ENCODE measurements at places on chromosomes 2 and 18.

GRCh38 chr2:71926089-71926447 is 221.6 kb downstream of the CYP26B1 start:
- DNase-seq, result no peak

GRCh38 chr2:102140377-102140776 is 2.2 kb upstream of the IL1R1 start:
- no peak for DNase-seq

- DNase-seq, result no peak
These were observed 6.5 kb upstream of the PLA2R1 start for GRCh38 chr2:160068906-160069305.

DNA sequence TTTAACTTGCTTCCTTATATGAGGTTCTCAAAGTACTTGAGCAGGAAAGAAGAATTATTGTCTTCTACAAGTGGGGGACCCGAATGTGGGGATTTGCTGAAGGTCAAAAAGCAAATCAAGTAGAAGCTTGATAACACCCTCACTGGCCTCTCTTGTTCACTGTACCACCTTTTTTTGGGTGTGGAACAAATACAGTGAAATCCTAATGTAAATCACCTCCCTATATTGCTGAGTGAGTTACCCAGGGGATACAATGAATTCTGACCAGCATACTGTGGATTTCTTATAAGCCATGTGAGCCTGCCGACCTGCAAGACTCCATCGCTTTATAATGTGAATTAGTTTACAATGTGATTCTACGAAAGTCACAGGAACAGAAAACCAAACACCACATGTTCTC is 66.5 kb downstream of the DOCK10 start:
- DNase-seq, result no peak

DNA sequence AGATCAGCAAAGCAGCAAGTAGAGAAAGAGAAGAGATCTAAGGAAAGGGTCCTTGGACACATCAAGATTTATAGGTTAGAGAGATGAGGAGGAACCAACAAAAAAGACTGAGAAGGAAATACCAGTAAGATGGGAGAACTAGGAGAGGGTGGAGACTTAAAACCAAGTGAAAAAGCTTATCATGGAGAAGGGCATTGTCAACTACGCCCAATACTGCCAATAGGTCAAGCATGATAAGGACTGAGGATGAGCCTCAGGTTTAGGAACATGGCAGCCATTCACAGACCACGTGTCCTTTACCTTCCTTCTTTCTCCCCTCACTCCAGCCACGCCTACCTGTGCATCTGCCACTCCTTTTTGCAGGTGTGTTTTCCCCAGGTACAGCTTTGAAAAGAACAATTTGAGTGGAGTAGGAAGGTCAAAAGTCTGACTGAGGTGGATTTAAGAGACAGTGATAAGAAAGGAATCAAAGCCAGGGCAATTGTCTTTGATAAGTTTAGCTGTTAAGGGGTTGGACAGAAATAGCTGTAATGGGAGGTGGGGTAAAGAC is 238.7 kb downstream of the STK39 start:
- no peak for DNase-seq

DNA sequence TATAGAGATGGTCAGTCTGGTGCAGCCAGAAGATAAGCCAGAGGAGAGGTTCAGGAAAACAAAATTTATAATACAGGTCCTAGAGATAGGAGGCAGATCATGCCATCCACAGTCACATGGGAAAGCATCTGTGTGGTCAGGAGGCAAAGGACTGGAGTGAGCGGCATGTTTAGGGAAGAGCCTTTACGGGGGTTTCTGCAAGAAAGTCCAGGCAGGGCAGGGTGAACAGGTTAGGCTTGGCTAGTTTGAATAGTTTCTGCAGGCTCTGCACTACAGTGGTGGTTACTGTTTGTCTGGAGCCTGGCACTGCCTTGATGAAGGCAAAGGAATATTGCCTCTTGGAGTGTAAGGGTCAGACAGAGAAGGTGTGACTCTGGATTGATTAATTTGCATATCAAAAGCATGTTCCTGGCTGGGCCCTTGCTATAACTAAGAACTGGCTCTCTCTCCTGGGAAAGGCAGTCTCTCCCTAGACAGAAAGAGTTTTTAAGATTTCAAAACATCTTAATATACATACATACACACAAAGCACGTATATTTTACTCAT is 1034.7 kb upstream of the CHAC2 start:
- DNase-seq, result no peak

DNA sequence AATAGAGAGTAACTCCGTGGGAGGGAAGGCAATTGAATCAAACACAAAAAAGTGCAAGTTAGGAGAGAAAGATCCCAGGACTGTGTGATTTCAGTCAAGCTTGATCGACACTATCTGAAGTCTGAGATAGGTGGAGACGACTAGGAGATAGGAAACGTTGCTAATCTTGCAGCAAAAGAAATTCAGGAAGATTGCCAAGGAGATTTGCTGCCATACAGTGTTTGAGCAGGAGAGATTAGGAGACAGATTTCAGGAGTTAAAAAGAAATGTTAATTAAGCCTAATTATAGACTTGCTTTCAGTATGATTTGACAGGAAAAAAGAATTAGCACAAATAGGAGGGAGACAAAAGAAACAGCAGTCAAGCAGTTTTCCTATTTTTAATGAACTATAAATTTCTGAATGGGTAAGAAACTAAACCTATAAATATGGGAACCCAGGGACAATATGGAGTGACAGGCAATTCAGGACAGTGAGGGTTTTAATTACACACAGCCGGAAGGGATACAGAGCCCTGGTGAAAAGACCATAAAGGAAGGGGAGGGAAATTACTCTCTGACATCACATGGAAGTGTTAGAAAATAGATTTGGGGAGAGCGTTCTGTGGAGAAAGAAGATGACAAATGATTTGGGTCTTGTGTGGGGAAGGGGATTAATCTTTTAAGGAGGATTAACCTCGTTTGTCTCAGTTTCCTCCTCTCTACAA is 72.6 kb downstream of the SUCLG1 start:
- no peak for DNase-seq

- DNase-seq, result no peak
These were observed 23.5 kb upstream of the RPL37A start for GRCh38 chr2:216474925-216475670.

DNA sequence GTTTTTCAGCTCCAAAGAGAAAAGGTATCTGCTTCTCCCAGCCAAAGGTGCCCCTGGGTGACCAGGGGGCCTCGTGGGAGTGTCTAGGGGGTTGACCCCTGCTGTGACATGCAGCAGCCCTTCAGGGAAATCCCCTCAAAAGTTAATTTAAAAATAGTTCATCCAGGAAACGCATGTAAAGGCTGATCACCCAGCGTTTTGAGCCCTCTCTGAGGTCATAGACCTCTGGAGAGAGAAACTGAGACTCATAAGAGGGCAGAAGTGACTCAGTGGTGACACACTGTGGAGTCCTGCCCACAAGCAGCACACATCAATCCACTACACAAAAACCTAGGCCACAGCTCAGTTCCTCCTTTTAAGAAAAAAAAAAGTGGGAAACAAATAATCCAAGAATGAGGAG is 11.9 kb downstream of the GAL3ST2 start:
- DNase-seq, result peak; percentile 61

DNA sequence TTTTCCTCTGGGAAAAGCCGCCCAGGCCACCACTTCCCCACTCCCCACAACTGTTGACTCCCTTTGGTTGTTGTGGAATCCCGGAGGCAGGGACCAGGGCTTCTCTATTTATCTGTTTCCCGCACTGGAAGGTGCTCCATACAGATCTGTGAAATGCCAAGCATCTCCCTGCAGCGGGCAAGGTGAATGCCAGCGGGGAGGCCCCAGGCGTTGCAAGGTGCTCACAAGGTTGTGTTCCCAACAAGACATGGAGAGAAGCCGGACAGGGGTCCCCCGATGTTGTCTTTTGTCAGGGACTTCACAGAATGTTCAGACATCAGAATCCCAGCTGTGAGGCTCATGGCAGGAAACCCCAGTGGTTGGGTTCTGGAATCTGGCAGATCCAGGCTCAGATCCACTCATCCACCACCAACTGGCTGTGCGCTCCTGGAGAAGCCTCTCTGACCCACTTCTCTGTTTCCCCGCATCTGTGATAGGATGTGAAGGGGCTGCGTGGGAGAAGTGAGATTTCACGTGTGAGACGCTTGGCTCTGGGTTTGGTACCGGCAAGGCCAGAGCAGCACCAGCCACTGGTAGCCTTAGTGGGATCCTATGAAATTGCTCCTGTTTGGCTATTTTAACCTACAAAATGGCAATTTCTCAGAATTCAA is 8.6 kb upstream of the NEU2 start:
- no peak for DNase-seq

GRCh38 chr2:14475994-14476393 is 156.5 kb upstream of the LRATD1 start:
- no peak for DNase-seq

DNA sequence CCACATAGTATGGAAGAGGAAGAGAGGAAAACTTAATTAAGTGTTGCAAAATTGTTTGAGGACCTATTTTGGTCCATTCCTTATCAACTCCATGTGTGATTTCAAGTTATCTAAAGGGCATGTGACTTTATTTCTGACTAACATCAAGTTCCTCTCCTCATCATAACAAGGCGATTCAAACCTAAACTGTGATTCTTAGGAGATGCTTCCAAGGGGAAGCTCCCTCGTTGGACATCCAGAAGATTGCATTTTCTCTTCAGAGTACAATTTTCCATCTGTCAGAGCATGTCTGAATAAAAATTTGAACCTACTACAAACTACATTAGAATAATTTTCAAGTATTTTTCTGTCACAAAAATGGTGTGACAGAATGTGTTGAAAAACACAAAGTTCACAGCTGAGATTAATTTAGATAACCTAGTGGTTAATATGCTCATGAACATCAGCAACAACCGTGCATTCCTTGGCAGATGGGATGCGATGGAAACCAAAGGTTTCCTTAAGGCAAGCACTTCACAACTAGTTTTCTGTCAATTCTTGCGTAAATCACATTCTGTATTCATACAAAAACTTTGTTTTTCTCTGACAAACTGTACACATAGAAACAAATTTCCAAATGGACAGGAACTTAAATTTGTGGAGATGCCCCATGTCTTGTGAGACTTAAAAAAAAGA is 4.2 kb downstream of the SFT2D3 start:
- no peak for DNase-seq

DNA sequence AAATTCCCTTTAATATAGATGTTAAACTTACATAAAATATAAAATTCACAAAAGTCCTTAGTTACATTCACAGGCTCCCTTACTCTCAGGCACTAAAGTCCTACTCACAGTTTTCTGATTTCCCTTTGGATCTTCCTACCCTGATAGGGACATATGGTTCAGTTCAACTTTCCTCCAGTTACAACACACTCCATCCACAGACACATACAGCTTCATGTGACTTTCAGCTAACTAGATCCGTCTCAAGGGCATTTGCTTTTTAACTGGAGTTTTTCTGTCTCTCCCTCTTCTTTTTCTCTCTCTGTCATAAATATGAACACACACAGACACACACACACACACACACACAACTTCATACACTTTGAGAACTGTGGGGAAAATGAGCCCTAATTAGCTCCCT is 419.2 kb downstream of the LRP1B start:
- DNase-seq, result no peak

- no peak for DNase-seq
These were observed 214.5 kb upstream of the FBXO11 start for GRCh38 chr2:48120759-48121242.

DNA sequence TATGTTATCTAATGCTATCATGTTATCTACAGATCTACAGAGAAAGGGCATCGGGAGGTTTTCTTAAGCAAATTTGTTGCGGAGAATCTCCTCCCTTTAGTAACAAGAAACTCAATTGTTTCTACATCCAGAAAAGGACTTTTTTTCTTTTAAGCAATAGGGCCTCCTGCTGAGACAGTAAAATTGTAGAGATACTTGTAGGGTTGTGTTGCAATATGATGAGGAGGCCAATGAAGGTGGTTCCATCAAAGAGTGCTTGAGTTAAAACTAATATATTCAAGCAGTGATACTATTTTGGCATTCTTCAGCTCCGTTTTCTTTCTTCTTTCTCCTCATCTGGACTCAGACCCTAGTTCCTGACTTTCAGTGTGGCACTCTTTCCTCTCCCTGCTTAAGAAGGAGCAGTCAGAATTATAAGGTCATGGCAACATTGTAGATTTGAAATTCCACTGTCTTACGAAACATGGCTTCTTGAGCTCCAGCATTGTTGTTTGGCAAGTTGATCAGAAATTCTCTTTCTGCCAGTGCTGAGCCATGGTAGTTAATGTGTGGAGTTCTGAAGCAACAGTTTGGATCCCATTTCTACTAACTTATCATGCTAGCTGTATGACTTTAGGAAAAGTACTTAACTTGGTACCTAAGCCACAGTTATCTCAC is 202.0 kb upstream of the SLC14A2 start:
- no peak for DNase-seq

GRCh38 chr18:55503167-55503820 is 84.7 kb downstream of the TCF4 start:
- no peak for DNase-seq

All from activated naive CD4-positive, alpha-beta T cell treated with Interleukin-2 at 50 U/mL for 16 hours (primary cell).